Left ventricle myocardium inferior (tissue), 1 donor: ENCODE measurements at places on chromosomes 6 and 20. TPM values are rescaled to one million over a fixed set of nuclear protein-coding genes. Genes with fewer than 3 reads are reported as not detected.

Gene CYP21A2
- total RNA-seq: 0.41 TPM

DNA sequence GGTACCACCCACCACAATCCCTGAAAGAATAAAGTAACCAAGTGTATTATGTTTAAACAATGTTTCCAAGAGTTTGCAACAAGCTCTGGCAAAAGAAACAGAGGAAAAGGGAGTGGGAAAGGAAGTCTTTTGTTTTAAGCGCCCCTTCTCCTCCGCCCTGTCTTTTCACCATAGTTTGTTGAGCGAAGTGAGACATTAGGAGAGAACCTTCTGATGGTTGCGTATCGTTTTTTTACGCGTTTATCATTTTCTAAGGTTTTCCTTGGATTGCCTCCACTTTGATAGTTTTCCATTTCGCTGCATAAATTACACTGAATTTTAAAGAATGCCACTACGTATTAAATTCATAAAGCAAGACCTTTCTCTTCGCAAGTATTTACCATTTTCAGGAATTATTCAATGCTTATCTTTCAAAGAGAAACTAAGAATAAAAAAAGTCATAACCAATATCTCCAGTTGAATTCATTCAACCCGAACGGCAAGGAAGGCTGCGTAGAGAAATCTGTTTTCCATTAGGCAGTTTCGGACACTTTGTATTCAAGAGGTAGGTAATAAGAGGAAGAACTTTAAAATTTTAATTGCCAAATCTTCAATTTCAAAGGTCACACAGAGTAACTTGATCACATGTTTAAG is 920 bp upstream of the EPHA7 start:
- DNase-seq: no peak

- no peak for DNase-seq
Measured at GRCh38 chr6:127462376-127462775, 3.2 kb upstream of the KIAA0408 start.

GRCh38 chr6:2562721-2563451 is 187.8 kb downstream of the MYLK4 start:
- peak; percentile 35 for DNase-seq

Gene L3MBTL1
- total RNA-seq: 4.0 TPM

Gene CCN6
- total RNA-seq: not detected

DNA sequence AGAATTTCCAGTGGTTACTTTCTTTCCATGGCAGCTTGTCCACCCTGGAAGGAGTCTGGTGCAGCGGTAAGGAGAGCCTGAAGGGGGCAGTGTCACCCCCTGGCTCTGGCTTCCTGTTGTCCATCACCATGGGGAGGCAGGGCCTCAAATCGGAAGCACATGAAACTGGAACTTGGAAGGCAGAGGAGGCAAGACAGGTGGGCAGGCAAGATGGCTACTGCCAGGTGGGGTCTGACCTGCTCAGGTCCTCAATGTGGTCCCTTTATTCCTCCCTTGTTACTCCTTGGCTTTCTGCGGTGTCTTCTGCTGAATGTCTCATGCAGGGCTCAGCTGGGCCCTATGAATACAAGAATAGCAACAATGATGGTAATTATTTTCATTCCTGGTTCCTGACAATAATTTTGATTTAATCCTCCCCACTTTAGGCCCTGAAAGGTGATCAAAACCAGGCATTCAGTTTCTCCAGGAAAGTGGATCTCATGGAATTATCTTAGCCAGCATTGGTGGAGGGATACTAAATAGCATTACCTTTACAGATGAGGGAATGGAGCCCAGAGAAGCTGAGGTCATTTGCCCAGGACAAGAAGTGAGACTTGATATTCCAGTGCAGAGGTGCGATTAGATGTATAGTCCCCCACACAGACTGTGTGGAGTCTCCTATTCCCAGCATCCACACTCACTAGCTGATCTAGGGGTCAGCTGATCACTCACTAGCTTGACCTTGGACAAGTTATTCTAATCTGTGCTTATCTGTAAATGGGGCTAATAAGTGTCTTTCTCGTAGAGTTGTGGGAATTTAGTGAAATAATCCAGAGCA is 17.6 kb upstream of the SNAI1 start:
- DNase-seq: no peak

- DNase-seq: no peak
Measured at GRCh38 chr6:302760-303159, 10.5 kb downstream of the DUSP22 start.

- DNase-seq: no peak
Measured at GRCh38 chr20:17878912-17879602, 89.5 kb downstream of the SNX5 start.

GRCh38 chr6:25360621-25361020 is 81.4 kb downstream of the CARMIL1 start:
- no peak for DNase-seq

GRCh38 chr6:164025180-164025579 is 610.7 kb downstream of the QKI start:
- no peak for DNase-seq

DNA sequence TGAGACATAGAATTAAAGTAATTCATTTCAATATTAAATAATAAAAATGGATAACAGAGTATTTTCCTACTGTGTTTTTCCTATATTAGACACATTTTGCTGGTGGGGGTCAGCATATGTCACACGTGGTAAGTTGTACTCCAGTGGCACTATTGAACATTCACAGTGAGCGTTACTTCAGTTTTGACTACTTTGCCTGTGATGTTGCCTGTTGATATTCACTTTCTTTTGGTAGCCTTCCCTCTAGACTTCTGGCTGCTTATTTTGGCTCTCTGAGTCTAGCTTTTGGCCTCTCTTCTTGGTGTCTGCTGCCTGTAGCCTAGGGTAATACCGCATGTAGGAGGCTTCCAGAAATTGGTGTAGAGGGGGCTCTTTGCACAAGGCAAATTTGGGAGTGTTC is 64.4 kb upstream of the TFB1M start:
- no peak for DNase-seq

Gene EYS
- total RNA-seq: 0.08 TPM

Gene E2F1
- 1.2 TPM for total RNA-seq

Gene METTL24
- 1.2 TPM for total RNA-seq

DNA sequence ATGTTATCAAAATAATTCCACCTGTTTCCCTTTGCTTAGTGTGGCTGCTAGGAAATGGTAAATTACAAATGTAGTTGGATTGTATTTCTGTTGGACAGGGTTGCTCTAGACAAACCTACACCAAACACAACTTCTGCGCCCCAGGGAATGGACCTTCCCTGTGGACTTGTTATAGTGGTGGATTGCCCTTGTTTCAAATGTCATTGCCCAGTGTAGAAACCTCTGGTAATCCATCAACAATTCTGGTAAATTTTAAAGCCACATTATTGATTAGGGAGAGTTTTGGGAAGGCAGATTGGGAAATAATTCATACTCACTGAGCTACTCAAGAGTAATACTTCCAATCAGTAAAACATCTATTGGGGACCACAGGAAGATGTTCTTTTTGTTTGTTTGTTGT is 239.8 kb downstream of the ARID1B start:
- DNase-seq: no peak

Gene SRSF12
- total RNA-seq: not detected

Gene MYCT1
- total RNA-seq: 15.0 TPM

Gene OR2B6
- not detected for total RNA-seq

GRCh38 chr6:156033598-156033997 is 578.0 kb upstream of the NOX3 start:
- no peak for DNase-seq

Gene SLC22A16
- total RNA-seq: not detected

- no peak for DNase-seq
Measured at GRCh38 chr6:70586114-70586513, 19.4 kb downstream of the SDHAF4 start.

DNA sequence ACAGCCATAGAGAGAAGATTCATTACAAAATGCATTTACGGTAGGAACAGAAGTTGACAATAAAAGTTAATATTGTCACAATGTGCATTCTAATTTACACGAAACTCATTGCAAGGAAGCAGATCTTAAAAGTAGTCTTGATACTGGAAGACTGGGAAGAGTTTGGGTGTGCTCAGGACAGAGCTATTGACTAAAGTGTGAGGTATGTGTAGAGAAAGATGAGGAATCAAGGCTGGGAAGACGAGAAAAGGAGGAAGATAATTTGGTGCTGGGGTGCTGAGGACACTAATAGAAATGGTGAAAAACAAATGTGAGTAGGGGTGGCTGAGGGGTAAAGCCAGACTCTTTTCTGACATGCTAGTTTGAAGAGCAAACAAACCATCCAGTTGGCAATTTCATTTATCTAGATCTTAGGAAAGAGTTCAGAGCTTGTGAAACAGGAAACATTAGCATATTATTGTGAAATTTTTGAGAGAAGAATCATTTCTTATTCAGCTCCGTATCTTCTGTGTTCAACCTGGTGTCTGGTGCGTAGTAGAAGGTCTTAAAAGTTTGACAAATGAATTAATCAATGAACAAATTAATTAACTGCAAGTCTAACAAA is 72.7 kb downstream of the ELOVL4 start:
- no peak for DNase-seq

- no peak for DNase-seq
Measured at GRCh38 chr6:35018182-35018519, 123.0 kb downstream of the TCP11 start.

GRCh38 chr20:17488916-17489600 is 42.1 kb downstream of the BFSP1 start:
- no peak for DNase-seq

DNA sequence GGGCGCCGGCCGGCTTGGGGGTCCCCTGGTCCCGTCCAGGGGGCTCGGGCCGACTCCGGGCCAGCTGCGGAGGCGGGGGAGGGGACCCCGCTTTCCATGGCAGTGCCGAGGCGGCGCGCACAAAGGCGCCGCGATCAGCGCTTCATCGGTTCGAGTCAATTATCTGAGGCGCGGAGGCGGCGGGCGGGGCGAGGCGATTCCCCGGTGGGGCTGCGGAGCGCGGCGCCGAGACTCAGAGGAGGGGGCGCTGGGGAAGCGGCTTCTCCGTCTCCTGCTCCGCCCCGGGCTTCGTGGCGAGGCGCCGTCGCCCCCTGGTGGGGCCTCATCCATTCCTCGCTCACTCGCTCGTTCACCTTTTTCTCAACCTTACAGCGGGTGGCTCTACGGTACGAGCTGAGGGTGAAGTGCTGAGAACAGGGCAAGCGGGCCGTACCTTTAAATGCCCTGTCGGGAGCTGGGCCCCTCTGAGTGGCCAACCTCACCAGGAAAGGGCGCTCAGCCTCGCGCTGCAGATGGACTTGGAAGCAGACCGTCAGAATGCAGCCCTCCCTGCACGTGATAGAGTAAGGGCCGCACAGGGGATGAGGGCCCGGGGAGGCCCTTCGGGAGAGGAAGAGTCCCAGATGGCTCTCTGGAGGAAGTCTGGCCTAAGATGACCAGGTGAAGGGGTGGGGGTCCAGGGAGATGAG is 39.9 kb downstream of the SLC52A3 start:
- DNase-seq: peak; percentile 59

DNA sequence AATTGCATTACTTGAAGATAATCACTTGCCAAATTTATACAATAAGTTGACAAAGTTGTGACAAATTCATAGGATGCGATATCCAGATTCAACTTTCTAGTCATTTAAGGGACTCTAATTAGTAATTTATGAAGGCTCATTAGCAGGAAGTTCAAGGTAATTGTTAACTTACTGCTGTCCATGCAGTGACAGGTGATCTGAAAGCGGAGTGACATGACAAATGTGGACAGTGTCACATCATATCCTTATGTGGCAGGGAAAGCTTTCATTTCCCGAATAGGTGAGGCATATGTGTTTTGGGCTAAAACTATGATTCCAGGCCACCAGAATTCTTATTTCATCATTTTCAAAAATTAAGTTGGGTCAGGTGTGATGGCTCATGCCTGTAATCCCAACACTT is 115.9 kb upstream of the BMP2 start:
- DNase-seq: no peak

Gene PDYN
- not detected for total RNA-seq

Gene NCOA7
- total RNA-seq: 10.3 TPM

- DNase-seq: no peak
Measured at GRCh38 chr6:2641044-2641725, 109.5 kb downstream of the MYLK4 start.

DNA sequence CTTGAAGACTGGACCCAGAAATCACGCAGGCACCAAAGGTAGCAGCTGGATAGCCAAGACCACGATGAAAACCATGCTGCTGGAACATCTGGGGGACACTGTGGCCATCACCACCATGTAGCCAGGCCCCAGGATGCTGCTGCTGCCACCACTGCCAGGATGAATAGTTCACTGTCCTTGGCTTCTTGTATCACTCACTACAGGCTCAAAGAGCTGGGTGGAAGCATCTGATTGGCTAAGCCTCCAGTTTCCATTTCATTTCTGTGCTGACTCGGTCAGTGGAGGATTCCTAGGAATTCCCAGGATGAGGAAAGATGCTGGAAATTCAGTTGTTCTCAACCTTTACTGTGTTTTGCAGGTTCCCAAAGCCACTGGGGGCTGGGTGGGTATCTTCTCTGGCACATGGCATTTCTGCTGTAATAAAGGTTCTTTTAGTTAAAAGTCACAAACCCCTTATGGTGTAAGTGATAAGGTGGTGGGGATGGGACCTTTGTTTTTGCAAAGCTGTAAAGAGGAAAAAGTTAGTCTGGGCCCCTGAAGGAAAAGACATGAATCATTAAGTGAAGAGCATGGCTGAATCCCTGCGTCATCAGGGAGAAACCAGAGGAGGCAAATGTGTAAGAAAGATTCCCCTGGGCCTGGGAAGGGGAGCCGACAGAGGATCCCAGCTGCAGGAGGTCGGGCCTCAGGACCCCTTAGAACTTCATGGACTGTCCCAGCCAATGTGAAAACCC is 75.6 kb upstream of the RNF24 start:
- no peak for DNase-seq

DNA sequence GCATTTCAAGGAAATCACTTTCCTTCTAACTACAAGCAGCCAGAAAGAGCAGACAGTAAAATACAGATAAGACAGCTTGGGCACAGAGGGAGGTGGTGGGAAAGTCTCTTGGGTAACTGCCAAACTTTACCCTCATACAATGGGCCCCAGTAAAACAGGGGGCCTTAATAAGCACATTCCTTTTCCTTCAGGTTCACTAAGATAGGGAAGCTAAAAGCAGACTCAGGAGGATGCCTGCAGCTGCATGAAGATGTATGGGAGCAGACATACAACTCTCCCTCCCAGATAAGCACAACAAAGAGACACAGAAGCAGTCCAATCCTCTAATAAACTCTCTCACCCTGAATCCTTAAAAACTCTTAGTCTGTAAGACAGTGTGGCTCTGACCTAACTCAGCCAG is 49.0 kb downstream of the SIM1 start:
- DNase-seq: no peak

DNA sequence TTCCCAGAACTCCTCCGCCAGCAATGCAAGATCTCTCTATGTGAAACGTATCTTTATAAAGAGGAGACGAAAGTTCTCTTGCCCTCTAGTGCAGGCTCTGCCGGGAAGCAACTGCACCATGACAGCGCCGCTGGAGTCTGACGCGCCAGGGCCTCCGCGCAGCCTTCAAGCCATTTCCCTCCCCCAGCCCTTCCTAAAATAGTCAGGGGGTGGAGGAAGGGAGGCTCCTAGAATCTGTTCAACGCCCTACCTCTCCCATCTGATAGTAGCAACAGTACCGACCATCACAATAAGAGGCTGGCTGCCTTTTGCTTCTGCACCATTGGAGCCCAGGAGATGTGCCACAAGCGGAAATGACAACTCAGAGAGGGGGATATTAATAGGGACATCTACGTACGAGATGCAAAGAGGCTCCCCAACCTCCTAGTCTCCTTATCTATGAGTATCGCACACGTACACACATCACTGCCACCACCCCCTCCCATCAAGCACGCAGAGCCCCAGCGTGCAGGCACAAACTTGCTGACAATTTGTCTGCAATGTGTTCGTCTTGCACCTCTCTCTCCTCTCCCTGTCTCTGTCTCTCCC is 1.0 kb downstream of the SYNE1 start:
- DNase-seq: peak; percentile 27
